Non-pigmented ciliary epithelial cell (primary cell): ENCODE measurements at places on chromosomes 1 and 21.

DNA sequence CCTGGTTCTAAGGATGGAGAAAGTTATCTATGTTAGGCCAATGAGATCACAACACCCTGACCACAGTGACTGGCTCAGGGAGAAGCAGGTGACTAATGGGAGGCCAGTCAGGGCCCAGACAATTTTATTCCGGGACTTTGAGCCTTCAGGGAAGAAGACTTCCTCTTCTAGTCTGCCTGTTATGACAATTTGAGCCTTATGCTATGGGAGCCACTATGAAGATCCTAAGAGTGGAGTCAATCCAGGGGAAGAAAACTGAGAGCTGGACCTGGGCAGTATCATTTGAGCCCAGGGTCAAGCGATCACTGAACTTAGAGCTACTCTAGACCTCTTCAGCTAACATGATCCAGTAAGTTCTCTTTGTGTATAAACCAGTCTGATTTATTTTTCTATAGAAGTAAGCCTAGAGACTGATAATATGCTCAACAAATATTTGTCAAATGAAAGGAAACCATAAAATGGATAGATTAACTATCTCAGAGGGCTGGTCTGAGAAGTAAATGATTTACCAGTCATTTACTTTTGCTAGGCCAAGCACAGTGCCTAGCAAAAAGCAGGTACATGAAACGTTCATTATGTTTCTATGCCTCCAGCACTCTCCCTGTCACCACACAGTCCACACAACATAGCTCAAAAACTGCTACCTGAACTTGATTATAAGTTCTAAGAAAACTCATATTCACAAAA, 4.2 kb upstream of the C1orf141 start:
- no peak for DNase-seq

GRCh38 chr1:199403531-199404116, 623.9 kb upstream of the NR5A2 start:
- DNase-seq = no peak

- no peak for DNase-seq
Measured at GRCh38 chr1:59323879-59324278, 27.0 kb downstream of the FGGY start.

GRCh38 chr1:241518476-241519307, 863 bp downstream of the FH start:
- no peak for DNase-seq

DNA sequence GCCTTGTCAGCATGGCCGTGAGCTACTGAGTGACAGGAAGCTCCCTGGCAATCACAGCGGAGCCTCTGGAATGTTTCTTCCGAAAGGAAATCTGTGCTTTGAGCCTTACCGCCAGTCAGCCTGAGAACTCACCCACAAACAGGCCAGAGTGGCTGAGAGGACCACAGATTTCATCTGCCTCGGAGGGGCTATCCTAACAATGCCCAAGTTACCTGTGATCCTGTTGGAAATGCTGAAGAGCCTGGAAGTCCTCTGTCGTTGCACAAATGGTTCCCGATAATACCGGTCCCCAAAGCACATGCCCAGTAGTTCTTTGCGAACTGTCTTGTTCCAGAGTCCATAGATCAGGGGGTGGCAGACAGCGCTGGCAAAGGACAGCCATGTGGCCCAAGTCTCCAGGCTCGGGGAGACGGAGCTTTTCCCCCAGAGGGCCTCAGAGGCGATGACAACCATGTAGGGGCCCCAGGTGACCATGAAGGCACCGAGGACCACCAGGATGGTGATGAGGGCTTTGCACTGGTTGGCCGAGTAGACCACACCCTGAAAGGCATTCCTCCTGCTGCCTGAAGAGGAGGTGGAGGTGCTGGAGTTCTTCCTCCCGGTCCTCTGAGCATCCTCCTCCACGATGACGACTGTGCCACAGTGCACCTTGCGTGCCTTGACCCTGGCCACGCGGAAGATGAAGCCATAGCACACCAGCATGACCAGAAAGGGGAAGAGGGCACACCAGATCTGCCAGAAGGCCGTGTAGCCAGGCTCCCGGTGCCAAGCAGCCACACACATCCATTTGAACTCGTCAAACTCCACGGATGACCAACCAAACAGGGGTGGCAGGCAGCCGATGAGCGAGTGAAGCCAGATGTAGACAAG, 40.2 kb downstream of the GPR161 start:
- DNase-seq = no peak

- no peak for DNase-seq
Measured at GRCh38 chr1:213385806-213386324, 334.8 kb downstream of the RPS6KC1 start.

- DNase-seq = no peak
Measured at GRCh38 chr1:108645564-108646184, 15.2 kb downstream of the HENMT1 start.

DNA sequence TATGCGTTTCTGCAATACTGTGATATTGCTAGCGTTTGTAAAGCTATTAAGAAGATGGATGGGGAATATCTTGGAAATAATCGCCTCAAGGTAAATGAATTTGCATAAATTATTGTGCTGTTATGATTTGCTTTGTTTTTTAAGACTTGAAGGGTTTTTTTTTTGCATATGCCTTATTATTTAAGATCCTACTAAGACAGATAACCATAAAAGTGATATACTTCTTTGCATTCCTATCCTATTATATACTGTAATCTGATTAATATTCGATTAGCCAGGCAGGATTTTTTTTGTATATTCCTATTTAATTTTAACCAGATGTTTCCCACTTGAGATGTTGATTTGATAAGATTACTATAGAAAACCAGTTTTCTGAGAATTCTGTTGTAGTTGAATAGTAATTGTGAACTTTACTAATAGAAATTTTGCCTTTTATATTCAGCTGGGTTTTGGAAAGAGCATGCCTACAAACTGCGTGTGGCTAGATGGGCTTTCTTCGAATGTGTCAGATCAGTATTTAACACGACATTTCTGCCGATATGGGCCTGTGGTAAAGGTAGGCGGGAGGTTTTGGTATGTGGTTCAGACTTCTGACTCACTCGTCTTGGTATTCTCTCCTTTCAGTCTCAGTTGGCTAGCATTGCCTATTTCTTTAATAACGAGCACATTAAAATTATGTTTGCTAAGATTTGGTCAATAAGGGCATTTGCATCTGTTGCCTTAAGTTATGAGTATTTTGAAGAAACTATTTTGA, 56.8 kb downstream of the ZBTB17 start:
- DNase-seq = peak; percentile 86

DNA sequence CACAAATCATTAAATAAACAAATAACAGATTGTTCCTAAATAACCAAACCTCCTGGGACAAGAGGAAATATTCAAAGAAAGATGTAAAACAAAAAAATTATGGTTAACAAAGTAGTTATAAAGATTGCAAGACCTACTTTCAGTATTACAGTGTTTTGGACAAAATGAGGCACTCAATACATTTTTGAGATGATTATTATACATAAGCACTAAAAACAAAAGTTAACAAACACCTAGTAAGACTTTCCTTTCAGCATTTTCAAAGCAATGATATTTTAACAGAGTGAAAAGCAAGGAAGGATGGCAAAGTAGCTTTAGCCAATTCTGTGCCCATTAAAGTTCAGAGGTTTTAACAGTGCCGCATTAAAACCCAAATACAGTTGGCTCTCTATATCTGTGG, 17.2 kb downstream of the OMA1 start:
- DNase-seq = no peak

GRCh38 chr1:10735563-10736305, 60.7 kb downstream of the CASZ1 start:
- DNase-seq = no peak

GRCh38 chr21:23801292-23801691, 1806.0 kb downstream of the MRPL39 start:
- DNase-seq = no peak

DNA sequence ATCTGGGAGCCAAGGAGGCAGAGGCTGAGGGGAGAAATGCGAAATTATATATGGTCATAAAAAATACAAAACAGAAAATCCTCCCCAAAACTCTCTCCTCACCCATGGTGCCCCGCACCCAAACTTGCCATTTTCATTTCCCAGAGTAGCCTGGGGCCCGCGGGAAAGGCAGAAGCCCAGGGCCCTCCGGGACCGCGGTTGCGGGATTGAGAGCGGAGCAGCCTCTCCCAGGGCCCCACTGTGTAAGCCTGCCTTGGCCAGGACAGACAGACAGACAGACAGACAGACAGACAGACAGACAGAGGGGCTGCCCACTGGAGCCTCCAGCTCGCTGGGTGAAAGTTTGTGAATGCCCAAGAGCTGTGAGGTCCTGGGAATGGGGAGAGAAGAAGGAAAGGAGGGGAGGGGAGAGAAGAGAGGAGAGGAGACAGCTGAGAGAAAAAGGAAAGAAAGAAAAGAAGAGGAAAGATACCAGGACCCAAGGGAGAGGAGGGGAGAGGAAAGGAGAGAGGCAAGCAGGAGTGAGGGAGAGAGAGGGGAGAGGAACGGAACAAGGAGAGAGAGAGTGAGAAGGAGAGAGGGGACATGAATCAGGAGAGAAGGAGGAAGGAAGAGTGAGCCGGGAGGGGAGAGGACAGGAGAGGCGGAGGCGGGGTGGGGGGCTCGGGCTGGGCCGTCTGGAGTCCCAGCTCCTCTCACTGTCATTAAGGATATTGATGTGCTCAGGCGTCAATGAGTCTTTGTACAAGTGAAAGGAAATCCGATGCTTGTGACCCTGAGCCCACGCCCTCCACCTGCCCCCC, 69.3 kb upstream of the CASZ1 start:
- no peak for DNase-seq

- DNase-seq = no peak
Measured at GRCh38 chr21:32437729-32438128, 25.2 kb downstream of the EVA1C start.

GRCh38 chr1:86933562-86934377, 19.3 kb downstream of the HS2ST1 start:
- no peak for DNase-seq

- no peak for DNase-seq
Measured at GRCh38 chr1:156852418-156852874, 6.5 kb downstream of the INSRR start.

DNA sequence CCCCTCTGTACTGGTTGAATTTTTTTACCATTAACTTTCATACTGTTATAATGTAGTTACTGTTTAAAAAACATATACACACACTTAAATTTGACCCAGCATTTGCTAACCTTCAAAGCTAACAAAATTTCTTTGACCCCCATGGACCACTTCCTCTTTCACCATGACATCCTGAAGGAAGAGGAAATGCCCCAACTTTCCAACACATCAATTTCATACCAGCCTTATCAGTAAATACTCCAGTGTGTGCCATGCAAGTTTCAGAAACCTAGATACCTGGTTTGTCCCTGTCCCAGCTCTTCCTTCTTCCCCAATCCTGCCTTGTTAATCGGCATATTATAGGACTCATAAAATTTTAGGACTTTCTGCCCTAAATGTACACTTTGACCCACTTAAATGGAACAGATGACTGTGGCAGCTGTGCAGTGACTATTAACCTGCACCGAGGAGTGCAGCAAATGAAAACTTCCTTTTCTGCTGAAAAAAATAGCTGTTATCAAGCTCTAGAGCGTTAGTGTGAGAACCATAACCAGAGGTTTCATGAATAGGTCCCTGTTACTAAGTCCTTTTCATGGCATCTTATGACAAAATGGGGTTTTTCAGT, 54.1 kb downstream of the DTL start:
- no peak for DNase-seq

DNA sequence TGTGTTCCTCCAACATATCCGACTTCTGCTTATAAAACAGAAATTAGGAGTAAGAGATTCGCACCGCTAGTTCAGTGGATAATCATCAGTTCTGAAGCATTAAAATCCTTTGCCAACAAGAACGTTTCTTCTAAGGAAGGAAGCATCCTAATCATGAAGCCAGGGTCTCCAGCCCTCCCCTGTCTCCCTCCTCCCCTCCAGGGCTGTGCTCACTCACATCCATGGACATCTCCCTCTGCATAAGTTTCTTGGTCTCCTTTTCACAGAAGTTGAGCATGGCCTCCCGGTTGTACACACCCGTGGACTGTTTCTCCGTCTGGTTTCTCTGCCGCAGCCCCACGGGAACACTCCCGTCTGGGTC, 505 bp downstream of the LMOD1 start:
- DNase-seq = no peak

- no peak for DNase-seq
Measured at GRCh38 chr1:56215771-56216170, 363.6 kb downstream of the PLPP3 start.

- no peak for DNase-seq
Measured at GRCh38 chr1:156794506-156795373, 21.9 kb downstream of the SH2D2A start.

- no peak for DNase-seq
Measured at GRCh38 chr1:191953526-191953925, 204.7 kb upstream of the RGS18 start.

DNA sequence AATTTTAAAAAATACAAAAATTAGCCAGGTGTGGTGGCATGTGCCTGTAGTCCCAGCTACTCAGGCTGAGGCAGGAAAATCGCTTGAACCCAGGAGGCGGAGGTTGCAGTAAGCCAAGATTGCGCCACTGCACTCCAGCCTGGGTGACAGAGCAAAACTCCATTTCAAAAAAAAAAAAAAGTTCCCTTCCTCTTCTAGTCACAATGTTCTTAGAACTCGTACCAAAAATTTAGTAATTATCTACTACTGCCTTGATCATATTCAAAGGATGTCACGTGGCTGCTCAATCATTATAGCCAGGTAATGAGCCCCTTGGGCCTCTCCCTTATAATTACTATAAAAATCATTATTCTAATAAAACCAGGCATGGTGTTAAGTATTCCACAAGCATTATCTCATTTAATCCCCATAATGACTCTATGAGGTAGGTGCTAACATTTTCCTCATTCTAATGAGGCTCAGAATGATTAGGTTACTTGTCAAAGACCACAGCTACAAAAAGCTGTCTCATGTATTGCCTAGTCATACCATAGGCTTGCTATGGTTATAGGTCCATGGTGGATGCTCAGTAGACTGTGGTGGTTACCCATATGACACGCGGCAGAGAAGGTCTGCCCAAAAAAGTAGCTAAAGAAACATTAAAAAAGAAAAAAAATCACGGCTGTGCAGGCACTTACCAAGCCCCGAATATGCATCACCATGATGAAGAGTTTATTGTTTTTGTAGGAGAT, 15.5 kb upstream of the PPP1R15B start:
- no peak for DNase-seq

- DNase-seq = no peak
Measured at GRCh38 chr1:115456441-115456961, 118.5 kb upstream of the NGF start.

- no peak for DNase-seq
Measured at GRCh38 chr1:67134695-67135094, at the start of gene C1orf141. Gene C1orf141 (minus strand): TSS chr1:67134970. CDS start chr1:67127240, 7,730 bp downstream.

DNA sequence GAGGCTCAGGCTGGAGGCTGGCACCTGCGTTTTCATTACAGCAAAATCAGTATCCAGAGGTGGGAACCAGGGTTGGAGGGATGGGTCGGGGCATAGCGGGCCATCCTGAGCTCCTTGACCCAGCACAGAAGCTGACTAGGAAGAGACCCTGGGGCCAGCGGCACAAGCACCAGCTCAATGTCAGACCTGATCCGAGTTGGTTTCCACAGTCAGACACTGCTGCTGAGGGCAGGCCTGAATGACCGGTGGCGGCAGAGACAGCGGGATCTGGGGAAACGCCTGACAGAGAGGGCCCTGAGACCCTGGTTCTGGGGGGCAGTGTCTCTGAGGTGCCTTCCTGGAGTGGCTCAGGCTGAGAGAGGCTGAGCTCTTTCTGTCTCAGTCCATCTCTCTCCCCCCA, 162.0 kb upstream of the C1orf174 start:
- no peak for DNase-seq

GRCh38 chr1:179230251-179230650, 774 bp upstream of the ABL2 start:
- DNase-seq = no peak

GRCh38 chr1:179816196-179816960, 61.2 kb downstream of the TOR1AIP2 start:
- DNase-seq = no peak

- DNase-seq = peak; percentile 22
Measured at GRCh38 chr1:83692524-83693381, 306.2 kb downstream of the TTLL7 start.

GRCh38 chr1:18942340-18942739, 14.1 kb downstream of the IFFO2 start:
- no peak for DNase-seq
